ENCODE measurements at places on chromosomes 3 and 15. TPM values are rescaled to one million over a fixed set of nuclear protein-coding genes. Genes with fewer than 3 reads are reported as not detected.

Gene ZBBX
- total RNA-seq, result not detected

Gene GOLGA6A
- total RNA-seq, result not detected

Gene TBL1XR1
- total RNA-seq, result 132 TPM

Gene SPESP1
- total RNA-seq, result 14.3 TPM

Gene ATP13A5
- total RNA-seq, result not detected

Gene IGSF10
- total RNA-seq, result 3.4 TPM

Gene ARPP21
- not detected for total RNA-seq

Gene P2RY12
- total RNA-seq, result not detected

Gene SLC41A3
- 38.7 TPM for total RNA-seq

Gene RETNLB
- total RNA-seq, result not detected

Gene ROBO1
- total RNA-seq, result 21.8 TPM

Gene CACNA2D3
- 3.2 TPM for total RNA-seq

Gene LYZL4
- not detected for total RNA-seq

Measured in cardiac atrium fibroblast (primary cell).